ENCODE measurements at places on chromosomes 2 and 18. TPM values are rescaled to one million over a fixed set of nuclear protein-coding genes. Genes with fewer than 3 reads are reported as not detected.
A peak's percentile ranks its signal among the peaks of the same experiment; 100 is the strongest.

AFF3 gene
- under 0.01 TPM for total RNA-seq

AP1S3 gene
- 2.2 TPM for total RNA-seq

DNA sequence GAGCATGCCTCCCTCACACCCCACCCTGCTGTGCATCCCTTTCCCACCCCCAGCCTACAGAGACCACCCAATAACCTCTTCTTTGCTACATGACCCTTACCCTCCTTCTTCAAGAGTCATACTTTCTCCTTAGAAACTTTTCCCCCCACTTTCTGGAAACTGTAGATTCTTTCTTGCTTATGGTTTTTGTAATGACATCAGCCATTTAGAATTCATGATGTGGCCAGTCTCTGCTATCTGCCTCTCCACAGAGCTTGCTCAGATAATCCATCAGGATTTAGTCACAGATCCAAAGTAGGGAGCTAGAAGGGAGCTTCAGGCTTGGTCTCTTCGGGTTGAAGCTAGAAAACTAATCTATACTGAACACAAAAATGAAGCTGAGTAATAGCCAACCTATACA lies 36.5 kb downstream of the GALM start:
- peak; percentile 10 for DNase-seq

DNA sequence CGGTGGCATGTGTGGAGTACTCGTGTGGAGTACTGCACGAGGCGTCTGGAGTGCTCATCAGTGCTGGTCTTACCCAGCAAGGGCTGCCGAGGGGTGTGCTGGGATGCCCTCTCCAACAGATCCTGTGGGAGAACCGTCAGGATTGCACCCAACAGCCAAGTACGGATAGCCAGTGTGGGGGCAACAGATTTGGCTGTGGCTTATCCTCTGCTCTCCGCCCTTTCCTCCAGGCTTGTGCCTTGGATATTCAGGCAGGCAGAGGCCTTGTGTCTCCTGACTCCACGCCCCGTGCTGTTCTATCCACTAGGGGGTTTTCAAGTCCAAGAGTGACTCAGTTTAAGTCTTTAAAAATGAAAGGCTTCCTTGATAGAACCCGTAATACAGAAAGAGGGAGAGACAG lies 321.0 kb upstream of the HS6ST1 start:
- DNase-seq = no peak

GRCh38 chr2:161161074-161161706 lies 962 bp downstream of the TANK start:
- DNase-seq = no peak
